Testis (tissue), 5 donors: ENCODE measurements at places on chromosomes 13 and 19. TPM values are rescaled to one million over a fixed set of nuclear protein-coding genes. Genes with fewer than 3 reads are reported as not detected.

CALM3 gene
- polyA plus RNA-seq, result 889 TPM

TEKTIP1 gene
- 68.2 TPM for polyA plus RNA-seq

PODNL1 gene
- 5.8 TPM for polyA plus RNA-seq

HOMER3 gene
- polyA plus RNA-seq, result 19.9 TPM

APLP1 gene
- 37.9 TPM for polyA plus RNA-seq

SIGLEC8 gene
- polyA plus RNA-seq, result 0.61 TPM
